ENCODE measurements at places on chromosomes 12 and 14. TPM values are rescaled to one million over a fixed set of nuclear protein-coding genes. Genes with fewer than 3 reads are reported as not detected.
A peak's percentile ranks its signal among the peaks of the same experiment; 100 is the strongest.

The TTC9 gene
- 10.9 TPM for total RNA-seq

DNA sequence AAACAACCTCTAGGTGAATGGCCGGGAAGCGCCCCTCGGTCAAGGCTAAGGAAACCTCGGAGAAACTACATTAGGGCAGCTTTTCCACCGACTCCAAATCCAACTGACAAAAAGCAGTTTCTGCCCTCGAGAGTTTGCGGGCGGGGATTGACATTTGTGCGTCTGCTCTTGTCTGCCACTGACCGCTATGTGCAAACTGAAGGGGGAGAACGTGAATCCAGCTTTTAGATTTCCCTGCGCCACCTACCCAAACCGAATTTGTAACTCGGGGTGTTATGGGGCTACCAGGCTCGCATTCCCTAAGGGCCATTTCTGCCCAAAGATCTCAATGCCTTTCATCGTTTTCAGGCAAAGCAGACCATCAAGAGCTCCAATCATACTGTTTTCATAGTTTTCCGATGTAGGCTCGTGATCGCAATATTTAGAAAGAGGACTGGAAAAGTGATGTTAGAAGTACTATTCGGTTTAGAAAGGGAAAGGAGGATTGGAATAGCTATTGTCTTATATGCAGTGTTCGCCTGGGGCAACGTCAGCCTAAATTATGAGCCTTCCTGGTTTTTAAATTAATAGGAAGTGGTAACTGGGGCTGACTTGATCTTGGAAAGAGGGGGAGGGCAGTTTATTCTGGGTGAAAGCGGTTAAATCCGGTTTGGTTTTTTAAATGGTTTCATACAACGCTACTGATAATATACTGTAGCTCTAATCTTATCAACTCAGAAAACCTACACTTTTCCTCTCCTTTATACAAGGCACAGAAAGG is 45.4 kb downstream of the BCAT1 start:
- no peak for DNase-seq

The FRS2 gene
- total RNA-seq, result 13.2 TPM

- no peak for DNase-seq
Measured at GRCh38 chr14:33369972-33370371, 431.3 kb downstream of the NPAS3 start.

The BAZ2A gene
- 154 TPM for total RNA-seq

DNA sequence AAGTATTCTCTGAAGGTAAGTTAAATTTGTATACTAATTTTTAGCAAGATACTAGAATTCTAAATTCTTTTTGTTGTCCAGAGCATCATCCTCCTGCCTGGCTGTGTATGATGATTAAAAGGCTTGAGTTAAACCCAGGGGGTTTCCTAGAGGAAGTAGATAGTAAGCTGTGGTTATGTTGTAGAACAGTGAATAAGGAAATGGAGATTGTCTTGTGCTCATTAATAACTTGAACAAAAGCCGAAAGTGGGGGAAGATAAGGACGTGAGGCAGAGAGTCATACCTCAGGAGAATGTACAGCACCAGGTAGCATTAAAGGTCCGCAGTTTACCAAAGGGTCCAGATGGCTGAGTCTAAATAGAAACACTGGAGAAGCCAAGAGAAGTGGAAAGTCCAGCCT is 42.0 kb downstream of the CKB start:
- no peak for DNase-seq

The KMT2D gene
- 84.2 TPM for total RNA-seq

DNA sequence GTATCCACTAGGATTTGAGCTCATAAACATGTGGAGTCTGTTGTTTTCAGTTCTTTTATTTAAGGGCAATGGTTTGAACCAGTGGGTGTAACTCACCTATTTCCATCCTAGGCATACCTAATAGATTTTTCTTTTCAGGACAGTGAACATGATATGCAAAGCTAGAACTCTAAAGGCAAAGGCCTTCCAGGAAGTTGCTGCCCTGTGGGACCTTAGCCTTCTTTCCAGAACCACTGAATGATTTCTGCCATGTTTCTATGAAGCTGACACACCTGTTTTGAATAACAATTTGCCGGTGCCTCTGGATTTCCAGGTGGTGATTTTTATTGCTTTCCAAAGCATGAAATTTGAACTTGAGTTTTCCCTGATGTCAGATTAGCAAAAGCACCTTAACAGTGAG is 372.9 kb upstream of the FAR2 start:
- no peak for DNase-seq

The PAX9 gene
- 0.23 TPM for total RNA-seq

- no peak for DNase-seq
Measured at GRCh38 chr12:4202487-4202886, 71.1 kb upstream of the CCND2 start.

DNA sequence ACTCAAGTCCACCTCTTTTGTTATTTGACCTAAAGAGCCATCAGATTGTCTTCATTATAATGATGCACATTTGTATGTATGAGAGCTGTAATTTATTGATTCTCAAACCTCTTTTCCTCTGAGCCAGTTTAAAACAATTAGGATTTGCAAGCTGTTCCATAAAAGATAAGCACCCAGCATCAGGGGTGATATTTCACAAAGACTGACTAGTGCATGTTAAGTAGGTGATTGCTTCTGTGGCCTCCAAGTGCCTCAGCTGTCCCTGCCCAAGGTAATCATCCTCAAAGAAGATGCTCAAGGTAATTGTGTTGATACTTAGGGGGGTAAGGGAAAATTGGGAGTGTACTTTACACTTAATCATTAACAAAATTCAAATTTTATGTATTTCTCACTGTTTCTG is 18.2 kb downstream of the CEP128 start:
- DNase-seq, result no peak

- DNase-seq, result peak; percentile 16
Measured at GRCh38 chr14:35883677-35884293, 57.6 kb downstream of the BRMS1L start.

- DNase-seq, result peak; percentile 86
Measured at GRCh38 chr12:123075646-123076171, 75.2 kb downstream of the PITPNM2 start.

DNA sequence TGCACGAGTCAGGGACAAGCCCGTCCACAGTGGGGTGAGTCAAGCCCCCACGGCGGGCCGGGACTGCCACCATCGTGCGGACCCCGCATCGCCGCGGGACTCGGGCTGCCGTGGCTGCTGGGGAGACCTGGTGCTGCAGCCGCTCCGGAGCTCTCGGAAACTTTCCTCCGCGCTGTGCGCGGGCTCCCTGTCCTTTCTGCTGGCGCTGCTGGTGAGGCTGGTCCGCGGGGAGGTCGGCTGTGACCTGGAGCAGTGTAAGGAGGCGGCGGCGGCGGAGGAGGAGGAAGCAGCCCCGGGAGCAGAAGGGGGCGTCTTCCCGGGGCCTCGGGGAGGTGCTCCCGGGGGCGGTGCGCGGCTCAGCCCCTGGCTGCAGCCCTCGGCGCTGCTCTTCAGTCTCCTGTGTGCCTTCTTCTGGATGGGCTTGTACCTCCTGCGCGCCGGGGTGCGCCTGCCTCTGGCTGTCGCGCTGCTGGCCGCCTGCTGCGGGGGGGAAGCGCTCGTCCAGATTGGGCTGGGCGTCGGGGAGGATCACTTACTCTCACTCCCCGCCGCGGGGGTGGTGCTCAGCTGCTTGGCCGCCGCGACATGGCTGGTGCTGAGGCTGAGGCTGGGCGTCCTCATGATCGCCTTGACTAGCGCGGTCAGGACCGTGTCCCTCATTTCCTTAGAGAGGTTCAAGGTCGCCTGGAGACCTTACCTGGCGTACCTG is 1.1 kb downstream of the PDE3A start:
- DNase-seq, result no peak
